Activated T-helper 1 cell treated with Interleukin-2 at 50 U/mL for 16 hours (primary cell): ENCODE measurements at places on chromosomes 7 and 10.

- DNase-seq = no peak
These were observed 579.8 kb upstream of the FOXK1 start for GRCh38 chr7:4102231-4102841.

DNA sequence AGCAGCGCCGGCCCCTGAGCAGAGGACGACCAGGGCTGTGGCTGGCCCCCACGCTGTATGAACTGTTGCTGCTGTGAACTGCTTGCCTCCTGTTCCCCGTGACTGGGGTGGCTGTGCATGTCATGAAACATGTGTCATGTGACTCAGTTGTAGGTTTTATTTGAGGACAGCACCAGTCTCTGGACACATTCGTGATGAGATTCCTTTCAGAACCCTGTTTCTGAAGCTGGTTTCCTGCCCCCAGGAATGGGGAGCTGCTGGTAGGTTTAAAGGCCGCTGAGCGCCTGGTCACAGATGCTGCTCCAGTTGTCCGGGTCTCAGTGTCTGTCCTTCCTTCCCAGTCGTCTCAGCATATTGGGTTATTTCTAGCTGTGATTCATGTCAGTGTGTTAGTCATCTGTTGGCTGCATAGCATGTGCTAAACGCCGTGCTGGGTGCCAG, 79.1 kb upstream of the PPIF start:
- no peak for DNase-seq

GRCh38 chr7:131365838-131366237, 38.2 kb downstream of the MKLN1 start:
- DNase-seq = no peak

DNA sequence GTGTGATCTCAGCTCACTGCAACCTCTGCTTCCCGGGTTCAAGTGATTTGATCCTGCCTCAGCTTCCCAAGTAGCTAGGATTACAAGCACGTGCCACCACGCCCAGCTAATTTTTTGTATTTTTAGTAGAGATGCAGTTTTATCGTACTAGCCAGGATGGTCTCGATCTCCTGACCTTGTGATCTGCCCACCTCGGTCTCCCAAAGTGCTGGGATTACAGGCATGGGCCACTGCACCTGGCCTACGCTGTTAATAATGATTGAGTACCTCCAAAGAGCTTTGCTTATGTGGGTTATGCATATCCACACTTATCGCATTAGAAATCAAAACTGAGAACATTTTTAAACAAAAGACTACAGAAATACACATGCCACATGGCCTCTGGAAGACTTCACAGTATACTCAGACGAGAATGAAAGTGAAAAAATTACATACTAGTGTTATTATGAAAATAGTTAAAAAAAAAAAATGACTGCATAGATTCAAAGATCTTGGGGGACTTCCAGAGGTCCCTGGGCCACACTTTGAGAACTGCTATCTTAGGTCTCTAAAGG, 25.4 kb downstream of the RPP38 start:
- no peak for DNase-seq

DNA sequence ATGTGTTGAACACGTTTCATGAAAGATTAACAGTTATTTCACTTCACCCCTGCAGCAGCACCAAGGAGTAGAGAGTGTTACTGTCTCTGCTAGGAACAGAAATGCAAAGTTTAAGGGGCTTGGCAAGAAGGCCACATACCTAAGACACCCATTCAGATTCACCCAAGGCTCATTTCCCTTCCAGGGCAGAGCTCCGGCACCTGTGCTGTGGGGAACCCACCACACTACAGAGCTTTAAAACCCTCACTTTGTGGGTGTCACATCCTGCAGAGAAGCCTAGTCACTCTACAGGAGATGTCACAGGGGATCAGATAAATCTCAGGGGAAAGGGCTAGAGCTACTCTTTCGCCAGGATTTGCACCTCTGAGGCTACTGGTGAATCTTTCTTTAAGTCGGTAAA, 176.1 kb upstream of the KLF6 start:
- peak; percentile 38 for DNase-seq

DNA sequence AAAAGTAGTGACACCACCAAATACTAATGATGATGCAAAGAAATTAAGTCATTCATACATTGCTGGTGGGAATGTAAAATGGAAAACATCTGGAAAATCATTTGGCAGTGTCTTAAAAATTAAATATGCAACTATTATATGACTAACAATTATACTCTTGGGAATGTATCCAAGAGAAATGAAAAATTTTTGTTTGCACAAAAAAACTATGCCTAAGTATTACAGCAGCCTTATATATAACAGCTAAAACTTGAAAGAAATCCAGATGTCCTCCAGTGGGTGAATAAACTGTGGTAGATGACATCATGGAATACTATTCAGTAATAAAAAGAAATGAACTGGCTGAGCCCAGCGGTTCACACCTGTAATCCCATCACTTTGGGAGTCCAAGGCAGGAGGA, 132.0 kb downstream of the NEBL start:
- DNase-seq = no peak

GRCh38 chr7:25297278-25297677, 69.0 kb upstream of the NPVF start:
- DNase-seq = no peak

- DNase-seq = no peak
These were observed 74.2 kb upstream of the ZNF716 start for GRCh38 chr7:57375783-57376182.

DNA sequence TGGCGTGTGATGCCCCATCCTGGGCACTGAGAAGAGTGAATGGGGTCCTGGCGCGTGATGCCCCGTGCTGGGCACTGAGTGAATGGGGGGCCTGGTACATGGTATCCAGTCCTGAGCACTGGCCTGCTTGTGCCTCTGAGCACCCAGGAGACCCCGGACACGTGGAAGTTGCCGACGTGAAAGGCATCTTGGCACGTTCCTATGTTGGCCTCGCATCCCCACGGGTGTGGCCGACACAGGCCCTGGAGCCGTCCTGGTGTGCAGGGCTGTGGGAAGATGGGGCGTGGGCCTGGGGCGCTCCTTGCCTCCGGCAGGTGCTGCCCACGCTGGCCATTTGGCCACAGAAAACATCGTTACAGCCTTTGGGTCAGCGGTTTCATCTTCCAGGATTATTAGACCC, 35.5 kb downstream of the CFAP46 start:
- DNase-seq = no peak

DNA sequence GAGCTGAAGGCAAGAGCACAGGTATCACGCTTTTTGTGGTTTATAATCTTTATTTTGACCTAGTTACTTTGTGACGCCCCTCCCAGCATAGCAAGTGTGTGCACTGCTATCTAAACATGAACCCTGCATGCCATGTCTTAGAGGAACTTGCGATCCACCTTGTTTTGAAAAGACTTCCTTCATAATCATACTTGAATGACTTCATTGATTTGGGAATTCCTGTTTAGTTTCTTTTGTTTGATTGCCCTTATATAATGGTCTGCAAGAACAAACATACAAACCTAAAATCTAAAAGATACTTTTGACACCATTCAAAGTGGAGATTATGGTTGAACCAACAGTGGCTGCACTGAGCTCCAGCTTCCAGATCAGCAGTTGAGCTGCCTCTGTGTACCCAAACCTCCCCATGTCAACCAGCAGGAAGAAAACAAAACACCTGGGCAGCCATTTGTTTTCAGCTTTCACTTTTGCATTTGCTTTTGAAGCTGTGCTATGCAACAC, 132.6 kb downstream of the CELF2 start:
- no peak for DNase-seq

DNA sequence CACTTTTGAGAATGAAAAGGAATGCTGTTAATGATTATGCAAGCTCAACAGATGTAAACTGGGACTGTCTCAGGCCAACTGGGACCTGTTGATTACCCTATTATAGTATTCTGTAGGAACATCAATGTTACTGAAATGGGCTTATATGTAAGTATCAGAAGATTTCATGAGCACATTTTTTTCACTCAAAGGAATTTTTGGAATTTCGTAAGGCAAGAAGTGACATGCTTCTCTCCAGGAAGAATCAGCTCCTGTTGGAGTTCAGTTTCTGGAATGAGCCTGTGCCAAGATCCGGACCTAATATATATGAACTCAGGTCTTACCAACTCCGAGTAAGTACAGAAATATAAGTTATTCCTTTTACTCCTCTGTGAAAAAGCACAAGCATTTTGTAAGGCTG, 19.2 kb downstream of the NIPSNAP2 start:
- no peak for DNase-seq

GRCh38 chr7:107631588-107632491, 28.8 kb upstream of the SLC26A4 start:
- DNase-seq = no peak

GRCh38 chr10:5365928-5366327, 1.2 kb downstream of the UCN3 start:
- DNase-seq = no peak

DNA sequence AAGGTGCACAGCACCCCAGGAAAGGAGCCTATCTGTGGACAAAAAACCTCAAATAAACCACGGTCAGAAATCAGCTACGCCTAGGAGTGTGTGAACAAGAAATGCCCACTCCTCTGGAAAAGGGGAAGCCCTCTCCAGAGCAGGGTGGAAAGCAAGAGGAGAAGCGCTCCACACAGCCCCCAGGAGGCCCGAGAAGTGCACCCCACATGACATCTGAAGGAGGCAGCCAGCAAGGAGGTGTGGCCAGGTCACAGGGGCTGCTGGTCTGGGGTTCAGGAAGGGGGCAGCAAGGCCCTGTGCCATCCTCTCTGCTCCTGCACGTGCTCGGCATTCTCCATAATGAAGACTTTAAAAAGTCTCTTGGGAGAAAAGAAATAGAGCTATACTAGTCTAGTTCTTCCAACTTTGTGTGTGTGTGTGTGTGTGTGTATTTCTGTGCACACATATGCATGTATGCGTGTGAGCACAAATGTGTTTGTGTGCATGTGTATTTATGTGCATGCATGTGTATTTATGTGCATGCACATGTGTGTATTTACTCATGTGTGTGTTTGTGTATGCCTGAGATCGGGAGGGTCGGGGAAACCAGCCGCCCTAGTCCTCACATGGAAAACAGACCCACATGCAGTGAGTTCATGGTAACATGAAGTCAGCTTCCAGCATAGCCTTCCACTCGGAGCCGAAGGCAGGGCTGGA, 76.5 kb downstream of the TNS3 start:
- no peak for DNase-seq

GRCh38 chr10:8513155-8514147, 459.0 kb downstream of the GATA3 start:
- no peak for DNase-seq

DNA sequence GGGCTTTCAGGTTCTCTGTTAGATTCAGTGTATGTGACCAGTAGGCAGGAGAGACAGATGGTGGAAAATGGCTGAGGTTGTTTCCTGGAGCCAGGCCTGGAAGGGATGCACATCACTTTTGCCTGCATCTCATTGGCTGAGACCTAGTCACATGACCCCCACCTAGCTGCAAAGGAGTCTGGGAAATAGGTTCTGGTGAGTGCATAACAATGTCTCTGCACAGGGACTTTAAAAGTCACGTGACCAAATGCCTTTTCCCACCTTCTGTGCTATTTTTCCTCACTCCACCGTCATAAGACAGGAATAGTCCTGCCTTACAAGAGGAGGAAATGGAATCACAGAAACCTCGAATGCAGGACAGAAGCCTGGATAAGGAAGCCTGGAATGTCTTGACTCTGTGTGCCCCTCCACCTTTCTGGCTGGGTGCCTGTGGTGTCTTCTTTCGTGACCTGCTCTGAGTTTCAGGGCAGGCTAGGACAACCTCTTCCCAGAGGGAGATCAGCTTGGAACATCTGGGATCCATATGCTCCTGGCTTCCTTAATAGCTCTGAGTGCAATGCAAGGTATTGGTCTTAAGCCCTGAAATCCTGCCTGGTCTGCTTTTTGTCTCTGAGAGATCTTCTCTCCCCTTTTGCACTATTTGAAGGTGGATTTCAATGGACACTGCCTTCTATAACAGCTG, 139.9 kb upstream of the ZNF438 start:
- no peak for DNase-seq

DNA sequence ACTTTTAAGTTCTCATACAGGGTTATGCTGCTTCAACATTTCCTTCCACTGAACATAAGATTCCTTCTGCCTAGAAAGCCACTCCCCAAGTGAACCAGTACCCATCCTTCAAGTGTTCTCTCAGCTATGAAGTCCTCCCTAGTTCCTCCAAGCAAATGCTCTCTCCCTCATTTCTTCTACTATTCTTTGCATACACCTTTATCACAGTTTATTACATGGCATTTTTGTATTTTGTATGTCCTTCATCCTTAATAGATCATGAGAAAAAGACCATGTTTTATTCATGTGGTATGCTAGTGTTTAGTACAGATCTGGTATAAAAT, 1.9 kb downstream of the SYPL1 start:
- no peak for DNase-seq

DNA sequence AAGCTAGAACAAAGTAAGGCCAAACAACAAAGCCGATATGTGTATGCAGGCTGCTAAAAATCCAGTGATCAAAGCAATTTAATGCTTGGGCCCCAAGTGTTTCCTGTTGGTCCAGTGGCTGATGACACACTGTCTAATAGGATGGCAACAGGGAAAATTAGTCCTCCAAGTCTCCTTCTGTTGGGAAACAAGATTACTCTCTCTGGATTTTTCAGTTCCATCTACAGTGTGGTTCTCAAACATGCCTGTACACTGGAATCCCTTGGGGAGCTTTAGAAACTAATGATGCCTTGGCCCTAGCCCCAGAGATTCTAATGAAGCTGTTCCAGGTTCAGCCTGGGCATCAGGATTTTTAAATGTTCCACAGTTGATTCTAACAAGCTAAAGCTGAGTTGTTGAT, 198.7 kb downstream of the AHR start:
- DNase-seq = no peak
